IgD-negative memory B cell (primary cell): ENCODE measurements at places on chromosomes 7 and 10. TPM values are rescaled to one million over a fixed set of nuclear protein-coding genes. Genes with fewer than 3 reads are reported as not detected.

Gene ARID5B
- polyA plus RNA-seq: 154 TPM

Gene TSPAN33
- polyA plus RNA-seq: 55.0 TPM

Gene WAC
- 118 TPM for polyA plus RNA-seq

Gene CALML3
- not detected for polyA plus RNA-seq

Gene RTKN2
- polyA plus RNA-seq: 0.05 TPM

Gene EPHA1
- polyA plus RNA-seq: 0.80 TPM

Gene POU6F2
- not detected for polyA plus RNA-seq
